Cerebellar cortex (tissue), 1 donor: ENCODE measurements at places on chromosomes 7 and 10.

DNA sequence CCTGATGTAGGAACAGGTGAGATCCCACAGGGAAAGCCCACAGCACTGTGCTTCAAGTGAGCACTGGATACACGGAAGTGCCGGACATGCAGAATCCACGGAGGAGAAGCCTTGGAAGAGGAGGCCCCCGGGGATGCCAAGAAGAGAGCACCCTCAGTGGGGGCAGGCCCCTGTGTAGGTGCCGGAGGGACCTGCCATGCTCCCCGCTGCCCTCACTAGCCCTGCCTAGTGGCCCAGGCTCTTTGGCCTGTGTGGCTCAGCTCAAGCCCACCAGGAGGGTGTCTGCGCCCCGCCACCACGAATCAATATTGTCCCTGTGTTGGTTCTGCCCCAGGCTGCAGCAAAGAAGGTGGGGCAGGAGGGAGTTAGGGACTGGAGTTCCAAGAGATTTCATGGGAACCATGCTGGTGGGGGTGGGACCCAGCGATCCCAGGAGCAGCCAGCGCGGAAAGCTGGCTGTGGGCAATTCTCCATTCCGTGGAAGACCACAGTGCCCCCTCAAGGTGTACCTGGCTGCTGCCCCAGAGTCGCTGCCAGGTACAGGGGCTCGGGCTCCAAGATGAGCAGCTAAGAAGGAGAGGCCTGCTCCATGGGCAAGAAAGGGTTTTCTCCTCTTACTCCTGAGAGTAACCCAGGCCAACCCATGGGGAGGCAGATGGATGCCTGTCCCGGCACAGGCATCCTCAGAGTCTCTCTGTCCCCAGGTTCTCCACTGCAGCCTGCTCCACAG lies 34.9 kb upstream of the LEP start:
- DNase-seq = no peak

DNA sequence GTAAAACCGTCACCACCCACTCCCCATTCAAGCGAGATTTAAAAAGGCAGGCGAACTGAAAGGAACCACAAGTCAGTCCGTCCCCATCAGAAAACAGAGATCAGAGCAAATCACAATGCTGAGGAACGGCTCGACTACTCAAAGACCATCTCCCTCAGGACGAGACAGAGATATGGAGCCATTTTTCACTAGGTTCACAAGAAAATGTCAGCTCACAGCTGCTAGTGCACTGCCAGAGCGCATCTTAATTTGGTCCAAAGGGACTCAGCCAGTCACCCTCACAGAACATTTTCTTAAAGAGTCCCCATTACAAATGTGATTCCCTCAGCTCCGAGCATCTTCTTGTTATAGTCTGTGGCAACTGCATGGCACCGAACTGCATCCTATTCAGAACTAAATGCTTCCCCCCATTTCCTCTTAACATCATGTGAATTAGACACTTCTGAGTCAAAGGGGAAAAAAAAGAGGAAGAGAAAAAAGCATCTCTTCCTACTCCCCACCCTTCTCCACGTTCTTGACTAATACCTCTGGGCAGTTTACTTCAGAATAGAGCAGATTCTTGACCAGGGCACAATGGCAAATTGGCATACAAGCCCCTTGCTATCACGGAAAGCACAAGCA lies 683.9 kb downstream of the MAGI2 start:
- DNase-seq = peak; percentile 61

DNA sequence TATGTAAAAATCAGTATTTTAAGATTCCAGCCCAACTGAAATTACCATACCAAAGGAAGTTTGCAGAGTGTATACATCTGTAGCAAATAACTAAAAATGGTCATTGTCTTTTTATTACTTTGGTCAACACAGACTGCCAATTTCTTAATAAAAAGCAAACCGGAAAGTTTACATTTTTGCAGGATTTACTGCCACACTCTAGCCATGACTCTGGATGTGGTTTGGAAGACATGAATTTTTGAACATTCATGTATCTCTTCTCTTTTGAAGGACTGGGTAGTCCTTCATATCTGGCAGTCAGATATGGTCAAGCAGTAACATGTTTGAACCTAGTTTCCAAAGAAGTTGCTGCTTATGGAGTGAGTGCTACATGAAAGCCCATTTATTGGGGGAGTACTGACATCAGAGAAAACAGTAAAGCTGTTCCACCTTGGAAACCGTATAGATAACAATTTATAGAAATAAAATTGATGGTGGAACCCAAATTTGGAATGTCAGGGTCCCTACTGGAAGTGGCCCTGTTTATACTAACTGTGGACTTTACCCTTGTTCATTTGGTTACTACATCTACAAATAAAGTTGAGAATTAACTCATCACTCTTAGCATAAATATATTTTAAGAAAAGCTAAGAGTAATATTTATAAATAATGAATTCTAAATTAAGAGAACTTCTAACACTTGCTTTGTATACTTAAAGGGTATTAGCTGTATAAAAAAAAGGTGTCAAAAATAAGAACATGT lies 84.6 kb downstream of the ZMYND11 start:
- DNase-seq = no peak

GRCh38 chr7:37193087-37193774 lies 255.4 kb downstream of the ELMO1 start:
- no peak for DNase-seq

GRCh38 chr10:117441361-117441760 lies 66.1 kb upstream of the PDZD8 start:
- DNase-seq = no peak

GRCh38 chr7:43771128-43771527 lies 12.6 kb downstream of the BLVRA start:
- DNase-seq = no peak

DNA sequence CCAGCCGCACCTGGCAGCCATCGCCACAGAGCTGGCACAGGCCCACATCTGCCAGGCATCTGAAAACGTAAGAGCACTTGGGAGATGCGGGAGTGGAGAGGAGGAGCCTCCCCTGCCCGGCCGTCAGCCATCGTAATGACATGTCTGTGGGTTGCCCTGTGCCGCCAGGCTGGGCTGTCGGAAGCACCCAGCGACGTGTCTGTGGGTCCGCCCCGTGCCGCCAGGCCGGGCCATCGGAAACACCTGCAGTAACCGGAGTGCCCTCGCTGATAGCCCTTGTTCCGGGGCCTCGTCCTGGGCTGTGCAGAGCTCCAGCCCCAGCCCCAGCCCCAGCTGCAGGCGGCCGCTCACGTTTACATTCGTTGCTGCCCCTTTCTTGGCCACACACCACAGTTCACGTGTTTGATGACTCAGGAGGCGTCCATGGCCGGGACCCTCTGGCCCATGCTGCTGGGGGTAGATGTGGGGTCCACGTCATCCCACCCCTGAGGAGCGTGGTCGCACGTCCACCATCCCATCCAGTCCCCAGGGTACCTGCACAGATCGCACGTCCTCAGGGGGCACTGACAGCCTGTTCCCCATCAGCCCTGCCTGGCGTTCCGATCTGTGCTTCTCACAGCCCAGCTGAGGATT lies 30.0 kb upstream of the PRKAR1B start:
- no peak for DNase-seq
